ENCODE measurements at places on chromosomes 1 and 21.

GRCh38 chr21:40471103-40471502, 375.9 kb downstream of the DSCAM start:
- no peak for DNase-seq

DNA sequence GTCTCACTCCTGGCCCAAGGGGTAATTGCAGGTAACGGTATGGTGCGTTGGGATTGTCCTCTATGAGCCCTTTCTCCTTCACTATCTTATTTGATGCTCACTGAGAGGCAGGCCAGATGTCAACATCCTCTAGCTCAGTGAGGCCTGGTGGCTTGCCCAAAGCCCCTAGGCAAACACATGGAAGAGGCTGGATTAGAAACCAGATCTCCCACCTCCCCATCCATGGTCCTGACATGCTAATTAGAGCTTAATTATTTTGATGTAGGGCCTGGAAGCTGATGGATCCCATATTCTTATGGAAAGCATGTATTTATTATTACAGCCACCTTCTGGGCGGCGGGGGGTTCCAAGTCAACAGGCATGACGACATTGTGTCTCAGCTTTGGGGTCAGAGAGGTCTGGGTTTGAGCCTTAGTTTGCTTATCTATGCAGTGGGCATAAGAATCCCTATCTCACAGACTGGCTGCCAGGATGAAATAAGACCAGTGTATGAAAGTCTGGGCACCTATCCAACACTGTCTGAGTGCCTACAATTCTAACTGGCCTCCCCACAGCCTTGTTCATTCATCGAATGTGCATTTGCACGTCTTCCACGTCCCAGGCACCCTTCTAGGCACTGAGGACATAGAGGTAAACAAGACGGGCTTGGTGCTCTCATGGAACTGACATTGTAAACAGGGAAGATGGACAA, 6.2 kb downstream of the SMPDL3B start:
- DNase-seq = no peak

DNA sequence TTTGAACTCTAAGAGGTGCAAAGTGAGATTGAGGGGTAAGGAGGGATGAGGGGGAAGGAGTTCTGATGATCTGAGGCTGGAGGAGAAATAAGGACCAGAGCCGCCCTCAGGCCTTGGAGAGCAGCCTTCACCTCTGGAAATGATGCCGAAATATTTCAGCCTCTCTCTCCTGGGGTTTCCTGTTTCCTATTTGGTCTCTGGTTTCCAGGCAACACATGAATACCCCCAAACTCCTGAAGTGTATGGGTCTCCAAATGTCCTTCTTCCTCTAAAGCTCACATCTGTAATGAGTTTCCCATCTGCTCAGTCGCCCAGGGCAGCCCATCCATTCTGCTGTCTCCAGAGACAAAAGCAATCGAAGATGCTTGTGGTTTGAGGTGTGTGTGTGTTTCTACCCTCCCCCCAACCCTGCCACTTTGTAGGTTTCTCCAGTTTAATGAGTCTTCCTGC, 52.0 kb upstream of the FAM20B start:
- DNase-seq = no peak

GRCh38 chr1:63012339-63012738, 228.4 kb downstream of the ATG4C start:
- DNase-seq = no peak

GRCh38 chr1:52633291-52633754, 355 bp downstream of the SHISAL2A start:
- no peak for DNase-seq

GRCh38 chr21:42613756-42614155, 39.7 kb upstream of the PDE9A start:
- DNase-seq = no peak

GRCh38 chr1:207908107-207908734, 2.7 kb downstream of the CD34 start:
- no peak for DNase-seq

GRCh38 chr1:32695098-32695904, 7.3 kb downstream of the SYNC start:
- DNase-seq = no peak

DNA sequence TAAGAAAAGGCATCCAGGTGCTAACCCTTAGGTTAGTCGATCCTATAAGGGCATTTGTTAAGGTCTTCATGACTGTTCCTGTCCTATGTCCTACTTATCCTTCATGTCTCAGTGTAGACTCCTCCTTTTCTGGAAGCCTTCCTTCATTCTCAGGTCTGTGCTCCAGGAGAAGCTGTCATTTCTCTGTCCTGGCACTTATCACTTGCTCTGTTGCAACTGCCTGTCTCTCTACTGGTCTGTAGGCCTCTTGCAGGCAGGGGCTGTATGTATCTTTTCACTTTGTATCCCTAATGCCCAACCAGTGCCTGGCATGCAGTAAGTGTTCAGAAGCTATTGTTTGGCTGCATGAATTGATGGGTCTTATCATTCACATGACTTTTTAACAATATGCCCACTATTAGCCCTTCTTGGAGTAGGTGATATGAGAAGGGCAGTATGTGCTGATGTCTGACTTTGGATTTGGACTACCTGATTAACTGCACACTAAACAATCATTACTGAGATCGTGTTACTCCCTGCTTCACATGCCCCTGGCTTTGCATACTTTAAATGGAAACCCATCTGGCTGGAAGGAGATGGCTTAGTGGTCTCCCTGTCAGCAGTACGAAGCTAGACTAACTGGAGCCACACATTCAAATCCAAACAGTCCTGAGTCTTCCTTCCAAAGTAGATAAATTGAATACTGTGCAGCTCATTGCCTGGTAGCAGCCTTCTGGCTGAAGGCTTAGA, 88.8 kb downstream of the RGL1 start:
- DNase-seq = no peak

DNA sequence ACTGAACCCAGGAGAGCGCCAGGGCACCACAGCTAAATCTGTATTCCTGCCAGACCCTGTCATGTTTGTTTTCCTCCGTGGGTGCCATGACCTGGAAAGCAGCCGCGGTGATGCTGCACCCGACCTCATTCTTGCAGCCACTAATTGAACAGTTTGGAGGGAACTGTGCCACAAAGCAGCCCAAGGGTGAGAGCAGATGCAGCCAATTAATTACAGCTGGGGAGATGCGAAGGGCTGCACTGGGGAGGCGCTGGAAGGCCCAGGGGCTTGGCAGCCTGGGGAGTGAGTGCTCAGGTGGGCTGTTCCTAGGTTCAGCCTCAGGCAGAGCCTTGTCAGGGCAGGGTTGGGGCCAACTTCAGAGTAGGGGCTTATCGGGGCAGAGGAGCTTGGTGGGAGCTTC, 158.4 kb upstream of the CD34 start:
- no peak for DNase-seq

DNA sequence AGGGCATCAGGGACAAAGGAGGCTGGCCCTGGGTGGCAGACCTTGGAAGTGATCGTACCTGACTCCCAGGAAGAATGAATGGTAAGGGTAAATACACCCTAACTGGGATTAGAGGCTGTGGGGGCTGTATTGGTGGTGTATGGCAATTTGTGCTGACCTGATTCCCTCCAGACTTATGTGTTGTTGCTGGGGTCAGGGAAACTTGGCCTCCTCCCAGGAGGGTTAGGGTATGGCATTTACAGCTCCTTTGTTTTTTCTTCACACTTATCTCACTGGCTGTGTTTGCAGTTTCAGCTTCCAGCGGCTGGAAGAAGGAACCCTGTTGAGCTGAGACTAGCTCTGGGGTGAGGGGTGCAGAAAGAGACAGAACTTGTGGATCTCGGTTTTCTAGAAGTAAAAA, 8.2 kb downstream of the VANGL1 start:
- DNase-seq = no peak

- no peak for DNase-seq
These were observed 66.0 kb upstream of the DNAH14 start for GRCh38 chr1:224863486-224863885.

DNA sequence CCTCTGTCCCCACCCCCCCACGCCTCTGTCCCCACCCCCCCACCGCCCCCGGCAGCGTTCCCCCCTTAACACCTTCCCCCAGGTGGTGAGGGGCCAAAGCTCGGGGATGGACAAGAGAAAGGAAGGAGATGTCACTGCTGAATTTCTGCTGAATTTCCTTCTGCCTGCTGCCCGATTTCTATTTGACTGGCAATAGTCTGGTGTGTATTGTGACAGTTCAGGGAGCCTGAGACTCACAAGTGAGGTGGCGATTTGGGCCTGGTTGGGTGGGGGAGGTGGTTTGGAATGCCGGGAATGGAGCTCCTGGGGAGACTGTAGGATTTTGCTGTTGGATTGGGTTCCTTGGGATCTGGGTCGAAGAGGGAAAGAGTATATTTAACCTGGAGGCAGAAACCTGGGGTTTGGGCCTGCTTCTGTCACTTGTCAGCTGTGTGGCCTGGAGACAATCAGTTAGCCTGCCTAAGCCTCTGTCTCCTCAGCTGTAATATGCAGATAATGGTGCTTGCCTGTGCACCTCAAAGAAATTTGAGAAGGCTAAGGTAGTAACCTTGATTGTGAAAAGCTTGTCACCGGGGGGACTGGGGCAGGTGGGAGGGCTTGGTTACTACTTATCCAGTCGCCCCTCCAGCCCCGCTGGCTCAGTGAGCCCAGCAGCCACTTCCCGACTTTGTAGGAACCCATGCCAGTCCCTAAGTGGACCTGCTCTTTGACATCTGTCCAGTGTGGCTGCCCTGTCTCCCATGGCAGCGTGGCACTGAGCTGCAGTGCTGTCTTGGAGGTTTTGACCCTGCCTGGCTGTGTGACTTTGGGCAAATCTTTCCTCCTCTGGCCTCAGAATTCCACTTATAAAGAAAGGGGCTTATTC, 7.7 kb upstream of the LMNA start:
- no peak for DNase-seq

DNA sequence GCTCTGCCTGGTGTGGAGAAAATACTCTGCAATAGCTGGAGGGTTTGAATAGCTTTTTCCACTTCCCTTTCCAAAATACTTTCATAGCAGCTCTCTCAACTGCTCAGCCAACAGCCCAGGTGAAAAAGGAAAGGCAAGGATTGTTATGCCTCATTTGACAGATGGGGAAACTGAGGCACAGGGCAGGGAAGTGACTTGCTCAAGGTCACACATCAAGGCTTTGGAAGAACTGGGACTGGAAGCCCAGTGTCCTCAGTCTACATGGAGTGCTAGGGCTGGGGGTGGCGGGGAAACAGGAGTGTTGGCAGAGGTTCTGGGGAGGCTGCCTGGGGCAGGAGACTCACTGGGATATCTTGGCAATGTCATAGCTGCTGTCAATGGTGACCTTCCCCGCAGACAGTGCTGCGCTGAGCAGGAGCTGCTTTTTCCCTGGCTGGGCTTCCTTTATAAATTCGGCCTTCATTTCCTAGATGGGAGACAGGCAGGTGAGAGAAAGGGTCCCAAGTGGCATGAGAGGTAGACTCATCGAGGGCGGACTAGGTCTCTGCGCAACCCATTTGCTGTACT, 4.0 kb downstream of the CHI3L1 start:
- DNase-seq = no peak

DNA sequence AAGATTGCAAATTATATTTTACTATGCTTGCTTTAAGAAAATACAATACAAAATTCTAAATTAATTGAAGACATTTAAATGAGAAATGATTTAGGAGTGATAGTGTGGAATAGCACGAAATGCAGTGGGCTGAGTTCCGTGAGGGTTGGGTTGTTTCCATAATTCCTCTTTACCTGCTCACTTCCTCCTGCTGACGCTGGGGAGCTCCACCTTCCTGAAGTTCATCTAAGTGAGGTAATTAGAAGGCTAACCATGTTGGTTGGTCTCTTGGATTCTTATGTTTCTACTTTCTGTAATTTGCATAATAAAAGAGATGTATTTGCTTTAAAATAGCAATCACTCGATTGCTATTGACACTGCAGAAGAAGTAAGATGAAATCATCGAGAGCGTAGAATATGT, 4.7 kb downstream of the OR14I1 start:
- DNase-seq = no peak

- no peak for DNase-seq
These were observed 235.1 kb downstream of the KIF26B start for GRCh38 chr1:245389873-245390272.

- no peak for DNase-seq
These were observed 4.5 kb upstream of the NCMAP start for GRCh38 chr1:24551290-24551959.

DNA sequence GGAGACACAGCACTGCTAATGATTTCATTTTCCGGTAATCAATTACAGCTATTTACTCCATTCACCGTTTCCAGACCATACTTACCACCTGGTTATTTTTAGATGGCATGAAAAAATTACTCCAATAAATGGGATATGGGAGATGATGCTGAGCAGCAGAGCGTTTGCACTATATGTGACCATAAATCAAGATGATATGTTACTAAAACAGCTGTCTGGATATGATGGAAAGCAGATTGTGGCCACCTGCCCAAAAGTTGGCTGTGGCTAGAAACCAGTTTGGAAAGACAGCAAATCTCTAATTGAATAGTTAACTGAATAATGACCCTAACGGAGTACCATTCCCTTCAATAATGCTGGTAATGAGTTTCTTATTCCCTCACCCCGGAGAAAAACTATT, 22.5 kb upstream of the KCTD3 start:
- no peak for DNase-seq

GRCh38 chr1:236041631-236042618, 23.0 kb downstream of the NID1 start:
- DNase-seq = no peak

GRCh38 chr1:157450106-157450505, 102.2 kb downstream of the FCRL5 start:
- no peak for DNase-seq

DNA sequence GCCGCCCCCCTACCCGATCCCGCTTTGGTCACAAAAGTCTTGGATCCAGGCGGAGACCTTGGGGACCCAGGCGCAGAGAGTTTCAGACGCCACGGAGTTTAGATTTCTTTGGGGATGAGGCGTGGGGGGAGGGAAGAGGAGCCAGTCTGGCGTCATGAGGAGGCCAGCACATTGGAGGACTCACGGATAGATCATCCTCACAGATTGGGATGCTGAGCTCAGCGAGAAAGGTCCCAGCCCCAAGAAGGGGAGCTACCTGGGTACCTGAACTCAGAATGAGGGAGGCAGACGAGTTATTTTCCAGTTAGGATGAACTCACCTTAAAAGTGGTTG, 393 bp downstream of the ELAPOR1 start:
- no peak for DNase-seq

- DNase-seq = no peak
These were observed 22.9 kb downstream of the DDX20 start for GRCh38 chr1:111778541-111779051.

- no peak for DNase-seq
These were observed 1.4 kb upstream of the USP21 start for GRCh38 chr1:161157867-161158266.

DNA sequence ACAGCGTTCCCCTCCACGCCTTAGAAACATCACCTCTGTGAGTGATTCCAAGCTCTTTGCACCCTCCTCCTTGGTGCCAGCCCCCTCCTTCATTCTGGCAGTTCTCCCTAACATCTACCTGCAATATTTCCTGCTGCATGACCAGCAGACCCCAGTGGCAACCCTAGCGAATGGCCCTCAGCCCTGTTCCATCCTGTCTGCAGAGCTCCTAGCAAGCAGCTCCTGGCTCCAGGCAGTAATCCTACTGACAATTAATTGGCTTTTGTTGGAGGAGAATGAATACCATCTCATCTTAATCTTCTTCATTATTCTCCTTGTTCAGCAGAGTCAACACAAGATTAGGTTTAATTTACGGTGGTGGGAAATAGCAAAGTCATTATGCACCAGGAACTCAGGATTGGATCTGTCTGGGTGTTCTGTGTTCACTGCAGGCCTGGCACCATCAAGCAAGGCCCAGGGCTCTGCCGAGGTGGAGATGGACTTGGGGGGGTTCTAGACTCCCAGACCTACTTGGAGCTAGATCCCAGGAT, 12.4 kb downstream of the FBXO2 start:
- no peak for DNase-seq

- DNase-seq = no peak
These were observed 114.8 kb downstream of the DNAH14 start for GRCh38 chr1:225044258-225044657.

All from midbrain (tissue), 1 donor.